Stimulated activated CD4-positive, alpha-beta T cell treated with anti-CD3 and anti-CD28 coated beads, Interleukin-2, amount 100 ng/mL, for 24 hours (primary cell): ENCODE measurements at places on chromosomes 3 and 15.

DNA sequence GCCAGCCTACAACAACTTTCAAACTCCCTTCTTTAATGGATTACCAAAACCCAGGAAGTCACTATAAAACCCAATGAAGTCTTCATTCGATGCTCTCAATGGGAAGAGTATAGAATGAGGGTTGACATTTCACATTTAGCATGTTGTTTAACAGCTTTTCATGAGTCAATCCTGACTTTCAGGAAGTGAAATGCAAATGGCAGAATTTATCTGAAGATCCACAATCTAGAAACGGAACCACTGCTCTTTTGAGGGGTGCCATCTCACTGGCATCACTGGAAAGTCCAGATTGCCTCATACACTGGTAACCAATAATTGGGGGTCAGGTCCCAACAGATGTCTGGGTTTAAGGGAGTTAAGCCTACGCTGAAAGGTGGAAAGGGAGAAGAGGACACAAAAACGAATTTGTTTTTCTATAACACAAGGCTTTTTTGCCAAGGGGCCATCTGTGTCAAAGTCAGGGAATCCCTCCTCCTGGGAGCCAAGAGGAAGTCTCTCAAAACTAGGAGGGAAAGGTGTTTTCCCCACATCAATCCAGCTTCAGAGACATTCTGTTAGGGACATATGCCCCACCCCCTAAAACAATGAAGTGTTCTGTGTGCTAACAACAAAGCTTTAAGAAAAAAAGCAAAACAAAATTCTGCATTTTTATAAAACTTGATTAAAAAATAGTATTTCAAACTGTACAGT lies 12.0 kb upstream of the ATP1B3 start:
- no peak for DNase-seq

DNA sequence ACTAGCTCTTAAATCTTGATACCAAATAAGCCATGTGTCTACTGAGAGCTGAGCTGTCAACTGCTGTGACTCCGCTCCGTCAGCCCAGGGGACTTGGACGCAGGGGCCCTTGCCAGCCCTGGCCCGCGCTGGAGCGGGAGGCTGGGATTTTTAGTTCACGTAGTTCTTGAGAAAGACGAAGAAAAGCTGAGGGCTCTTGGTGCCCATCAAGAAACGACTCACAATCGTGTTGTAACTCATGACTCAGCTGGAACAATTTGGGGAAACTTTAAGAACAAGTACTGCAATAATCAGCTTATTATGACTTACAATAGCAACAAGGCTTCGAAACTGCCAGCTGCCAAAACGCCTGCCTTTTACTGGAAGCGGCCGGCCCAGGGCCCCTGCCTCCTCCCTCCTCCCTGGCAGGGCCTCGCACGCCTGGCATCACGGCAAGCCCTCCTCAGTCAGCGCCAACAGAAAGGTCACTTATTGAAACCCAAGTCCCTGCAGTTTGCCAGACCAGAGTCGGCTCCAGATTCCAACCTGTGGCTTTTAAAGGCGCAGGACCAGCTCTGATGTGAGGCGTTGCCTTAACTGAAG lies 60.3 kb downstream of the RGMA start:
- no peak for DNase-seq

GRCh38 chr15:39270221-39270855 lies 310.5 kb upstream of the THBS1 start:
- DNase-seq, result no peak

DNA sequence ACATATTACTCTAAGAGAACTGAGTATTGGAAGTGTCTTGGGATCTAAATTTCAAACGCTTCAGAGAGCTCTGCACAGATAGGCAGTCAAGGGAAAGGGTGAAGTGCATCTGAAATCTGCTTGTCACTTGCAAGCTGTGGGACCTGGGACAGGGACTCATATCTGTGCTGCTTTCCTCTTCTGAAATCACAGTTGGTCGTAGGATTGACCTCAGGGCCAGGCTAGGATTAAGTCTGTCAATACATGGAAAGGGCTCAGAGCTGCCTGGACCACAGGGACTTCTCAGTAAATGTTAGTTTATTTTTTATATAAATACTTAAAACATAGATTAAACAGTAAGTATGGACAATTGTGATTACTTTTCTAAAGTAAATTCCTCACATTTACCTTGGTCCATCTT lies 74.7 kb upstream of the CMTM7 start:
- no peak for DNase-seq

- no peak for DNase-seq
Measured at GRCh38 chr15:58522865-58523264, 91.1 kb downstream of the LIPC start.

GRCh38 chr15:74250266-74250665 lies 14.1 kb downstream of the CCDC33 start:
- no peak for DNase-seq

GRCh38 chr3:187966636-187967406 lies 187.1 kb upstream of the LPP start:
- no peak for DNase-seq

DNA sequence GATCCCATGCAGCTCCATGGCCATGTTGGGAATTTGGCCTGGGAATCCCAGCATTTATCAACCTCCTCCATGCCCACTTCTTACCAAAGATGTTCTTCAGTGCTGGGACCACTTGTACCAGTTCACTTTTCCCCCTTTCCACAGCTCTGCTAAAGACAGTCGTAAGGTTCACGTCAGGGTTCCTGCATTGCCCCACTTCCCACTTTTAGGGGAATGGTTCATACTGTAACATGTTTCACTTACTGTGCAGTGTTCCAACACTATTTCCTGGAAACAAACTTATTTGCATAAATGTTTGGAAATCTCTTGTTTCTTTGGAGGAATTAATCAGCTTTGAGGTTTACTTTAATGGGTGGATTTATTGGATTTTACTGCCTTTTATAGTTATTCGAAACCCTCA lies 17.0 kb downstream of the APH1B start:
- DNase-seq, result no peak

DNA sequence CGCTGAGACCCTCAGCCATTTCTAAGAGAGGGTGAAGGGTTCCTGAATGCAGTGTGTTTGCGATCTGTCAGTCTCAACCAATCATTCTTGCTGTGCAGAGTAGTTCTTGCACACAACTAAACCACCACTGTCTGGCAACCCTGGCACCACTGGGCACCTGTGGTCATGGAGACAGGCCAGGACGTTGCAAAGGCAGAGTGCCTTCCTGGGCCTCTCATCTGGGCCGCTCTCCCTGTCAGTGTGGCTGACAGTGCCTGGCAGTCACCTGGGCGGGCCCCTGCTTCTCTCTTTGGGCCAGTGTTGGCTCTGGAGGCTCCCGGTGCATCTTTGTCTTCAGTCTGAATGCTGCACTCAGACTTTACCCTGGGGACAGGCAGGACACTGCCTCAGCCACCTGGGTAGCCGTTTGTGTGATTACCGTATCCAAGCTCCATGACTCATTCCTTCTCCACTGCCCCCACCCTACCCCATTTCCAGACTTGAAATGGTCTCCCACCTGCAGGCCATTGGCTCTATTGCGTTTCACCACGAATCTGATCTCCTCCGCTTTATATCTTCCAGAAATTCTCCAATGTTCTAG lies 104.6 kb upstream of the KLF13 start:
- no peak for DNase-seq

- no peak for DNase-seq
Measured at GRCh38 chr3:155635056-155635455, 109.8 kb downstream of the PLCH1 start.

GRCh38 chr3:111739311-111739911 lies 119.7 kb upstream of the PHLDB2 start:
- no peak for DNase-seq
